ENCODE measurements at places on chromosomes 11 and 22.

- DNase-seq, result no peak
These were observed 31.6 kb upstream of the CAVIN3 start for GRCh38 chr11:6351782-6352382.

DNA sequence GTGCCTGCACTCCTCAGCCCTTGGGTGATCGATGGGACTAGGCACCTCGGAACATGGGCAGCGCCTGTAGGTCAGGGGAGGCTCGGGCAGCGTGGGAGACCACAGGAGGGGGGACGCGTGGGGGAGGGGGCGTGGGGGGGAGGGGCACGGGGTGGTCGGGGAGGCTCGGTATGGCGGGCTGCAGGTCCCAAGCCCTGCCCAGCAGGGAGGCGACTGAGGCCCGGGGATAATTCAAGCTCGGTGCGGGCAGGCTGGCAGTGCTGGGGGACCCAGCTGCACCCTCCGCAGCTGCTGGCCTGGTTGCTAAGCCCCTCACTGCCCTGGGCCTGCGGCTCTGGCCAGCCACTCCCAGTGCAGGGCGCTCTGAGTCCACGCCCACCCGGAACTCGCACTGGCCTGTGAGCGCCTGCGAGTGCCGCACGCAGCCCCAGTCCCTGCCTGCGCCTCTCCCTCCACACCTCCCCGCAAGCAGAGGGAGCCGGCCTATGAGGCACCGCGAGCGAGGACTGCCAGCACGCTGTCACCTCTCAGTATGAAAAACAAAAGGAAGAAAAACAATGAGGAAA is 1698.3 kb upstream of the RAG2 start:
- no peak for DNase-seq

GRCh38 chr11:63888170-63889086 is 28.5 kb downstream of the RCOR2 start:
- DNase-seq, result peak; percentile 72

DNA sequence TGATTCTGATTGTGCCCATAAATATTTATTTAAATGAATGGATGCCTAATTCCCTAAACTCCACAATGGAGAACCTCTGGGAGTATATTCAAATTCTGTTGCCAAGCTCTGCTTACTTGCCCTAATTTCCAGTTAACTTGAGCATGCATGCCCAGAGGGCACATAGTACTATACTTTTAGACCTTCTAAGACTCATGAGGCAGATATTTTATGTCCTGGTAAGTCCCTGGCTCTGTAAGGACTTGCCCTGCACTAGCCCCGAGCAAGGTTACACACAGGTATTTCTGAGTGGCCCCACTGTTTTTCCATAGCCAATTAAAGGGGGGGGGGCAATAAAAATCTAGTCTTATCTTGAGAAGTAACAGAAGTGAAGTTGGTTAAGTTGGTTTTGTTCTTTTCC is 21.1 kb upstream of the CAPRIN1 start:
- no peak for DNase-seq

GRCh38 chr22:17777717-17778044 is 3.4 kb upstream of the BID start:
- no peak for DNase-seq
